H54 (cell line): ENCODE measurements at places on chromosomes 3 and 15.

DNA sequence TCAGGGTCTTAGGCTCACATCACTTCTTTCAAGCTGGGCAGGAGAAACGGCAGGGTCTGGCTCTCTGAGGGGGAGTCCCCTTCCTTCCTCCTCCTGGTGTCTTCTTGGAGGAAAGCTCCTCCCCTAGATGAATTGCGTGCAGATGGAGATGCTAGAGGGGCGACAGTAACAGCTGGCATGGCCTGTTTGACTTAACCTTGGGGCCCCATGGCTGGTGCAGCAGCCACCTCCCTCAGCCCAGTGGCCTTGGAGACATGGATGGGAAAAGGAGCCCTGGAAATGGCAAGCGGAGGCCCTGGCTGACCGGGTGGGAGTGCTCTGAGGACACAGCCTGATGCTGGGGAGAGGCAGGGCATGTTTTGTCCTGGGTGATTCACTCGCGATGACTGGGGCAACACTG, 20.2 kb downstream of the PAK6 start:
- no peak for DNase-seq

DNA sequence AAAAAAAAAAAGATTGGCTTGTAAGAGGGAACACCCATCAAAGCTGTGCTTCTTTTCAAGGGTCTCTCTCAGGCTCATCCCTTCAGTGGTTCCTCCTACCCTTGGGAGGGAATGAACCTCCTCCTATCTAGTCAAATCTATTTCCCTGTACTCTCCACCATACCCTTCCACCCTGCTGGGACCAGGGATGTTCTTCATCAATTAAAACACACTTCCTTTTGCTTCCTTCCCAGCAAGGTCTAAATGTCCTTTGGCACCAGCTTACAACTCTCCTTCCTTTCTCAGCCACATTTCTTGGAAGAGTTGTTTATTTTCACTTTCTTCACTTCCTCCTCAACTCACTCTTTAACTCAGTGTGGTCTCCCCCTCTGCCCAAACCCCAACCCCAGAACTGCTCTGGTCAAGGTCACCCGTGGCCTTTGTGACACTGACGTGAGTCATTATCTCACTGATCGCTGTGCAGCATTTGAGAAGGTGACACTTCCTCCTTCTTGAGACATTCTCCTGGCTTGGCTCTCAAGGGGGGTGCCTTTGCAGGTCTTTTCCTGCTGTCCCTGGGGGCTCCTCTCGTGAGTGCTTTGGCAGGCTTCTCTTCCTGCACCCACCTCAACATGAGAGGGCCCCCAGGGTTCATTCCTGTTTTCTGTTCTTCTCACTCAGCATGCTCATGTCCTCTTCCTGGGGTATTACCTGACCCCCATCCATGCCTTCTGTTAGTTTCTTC, 210.5 kb upstream of the TLE3 start:
- no peak for DNase-seq

DNA sequence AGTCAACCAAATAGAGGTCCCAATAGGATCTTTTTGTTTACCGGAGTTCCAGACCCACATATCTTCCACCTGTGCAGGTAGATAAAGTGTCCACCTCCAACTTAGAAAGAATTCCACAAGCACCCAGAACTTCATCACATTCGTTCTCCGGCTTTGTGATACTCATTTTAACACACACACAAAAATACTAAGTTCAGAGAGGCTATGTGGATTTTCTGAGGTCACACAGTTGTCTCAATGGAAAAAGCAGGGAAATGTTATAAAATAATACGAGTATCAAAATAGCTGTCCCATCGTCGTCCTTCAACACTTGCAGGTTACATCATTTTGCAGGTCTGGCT, 137.5 kb downstream of the TMCO5A start:
- no peak for DNase-seq

- DNase-seq = no peak
Observed at GRCh38 chr3:138373736-138374094, 25.3 kb downstream of the MRAS start.

DNA sequence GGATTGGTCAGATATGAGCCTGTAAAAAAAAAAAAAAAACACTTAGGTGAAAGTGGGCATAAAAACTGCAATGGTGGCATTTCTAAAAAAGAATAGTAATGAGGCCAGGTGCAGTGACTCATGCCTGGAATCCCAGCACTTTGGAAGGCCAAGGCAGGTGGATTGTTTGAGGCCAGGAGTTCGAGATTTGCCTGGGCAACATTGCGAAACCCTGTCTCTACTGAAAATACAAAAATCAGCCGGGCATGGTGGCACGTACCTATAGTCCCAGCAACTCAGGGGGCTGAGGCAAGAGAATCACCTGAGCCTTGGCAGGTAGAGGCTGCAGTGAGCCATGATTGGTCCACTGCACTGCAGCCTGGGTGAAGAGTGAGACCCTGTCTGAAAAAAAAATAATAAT, 38.3 kb upstream of the BHLHE40 start:
- DNase-seq = no peak

- no peak for DNase-seq
Observed at GRCh38 chr3:52777127-52777958, at the start of gene ITIH1. TSS of gene ITIH1 (plus strand) at chr3:52777599. CDS start at chr3:52777616, 17 bp downstream.

- no peak for DNase-seq
Observed at GRCh38 chr15:82970696-82971095, 15.3 kb upstream of the RAMAC start.

DNA sequence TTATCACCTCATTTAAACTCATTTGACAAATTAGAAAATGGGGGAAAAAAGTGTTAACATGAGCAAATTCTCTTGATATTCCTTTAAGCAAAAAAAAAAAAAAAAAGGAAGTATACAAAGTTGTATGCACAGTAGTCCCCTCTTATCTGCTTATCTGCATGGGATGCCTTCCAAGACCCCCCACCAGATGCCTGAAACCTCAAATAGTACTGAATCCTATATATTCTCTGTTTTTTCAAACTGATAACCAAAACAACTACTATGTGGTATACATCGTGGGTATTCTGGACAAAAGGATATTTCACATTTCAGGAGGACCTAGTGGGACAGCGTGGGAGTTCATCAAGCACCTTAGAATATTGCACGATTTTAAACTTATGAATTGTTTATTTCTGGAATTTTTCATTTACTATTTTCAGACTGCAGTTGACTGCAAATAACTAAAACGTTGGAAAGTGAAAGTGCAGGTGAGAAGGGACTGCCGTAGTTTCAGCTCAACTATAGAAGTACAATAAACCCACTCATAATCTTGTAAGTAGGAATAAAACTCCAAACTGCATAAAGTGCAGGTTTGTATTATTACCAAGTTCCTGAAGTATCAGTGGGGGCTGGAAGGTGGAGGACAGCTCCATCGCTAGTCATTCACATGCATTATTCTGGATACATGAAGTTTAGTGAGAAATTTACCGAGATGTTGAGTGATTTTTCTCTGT, 43.6 kb upstream of the PLCL2 start:
- DNase-seq = no peak

DNA sequence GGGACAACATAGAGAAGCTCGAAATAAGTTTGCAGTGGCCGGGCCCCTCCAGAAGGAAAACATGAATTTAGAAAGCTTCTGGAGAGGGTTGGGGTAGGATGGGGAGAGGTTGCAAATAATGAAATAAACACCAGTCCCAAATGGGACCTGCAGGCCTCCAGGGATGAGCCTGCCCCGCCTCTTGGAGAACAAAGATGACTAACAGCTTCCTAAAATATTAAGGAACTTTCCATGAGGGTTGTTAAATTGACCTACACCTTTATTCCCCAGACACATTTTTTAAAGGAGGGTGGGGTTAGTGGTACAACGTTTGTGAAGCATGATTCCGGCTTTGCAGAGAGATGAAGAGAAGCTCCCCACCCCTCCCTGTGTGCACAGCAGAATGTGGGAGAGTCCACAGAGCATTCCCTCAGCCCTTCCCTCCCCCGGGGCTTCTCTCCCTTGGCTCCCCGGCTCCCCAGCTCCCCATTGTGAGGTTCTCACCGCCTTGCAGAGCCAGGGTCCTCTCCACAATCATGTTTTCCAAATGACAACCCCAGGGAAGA, 84.1 kb downstream of the ARHGAP31 start:
- no peak for DNase-seq

GRCh38 chr3:176994393-176994792, 202.9 kb downstream of the TBL1XR1 start:
- DNase-seq = no peak

- DNase-seq = no peak
Observed at GRCh38 chr3:65808407-65808806, 230.3 kb downstream of the MAGI1 start.

GRCh38 chr3:183564046-183564445, 8.5 kb upstream of the KLHL6 start:
- no peak for DNase-seq

GRCh38 chr15:39381517-39381916, 199.4 kb upstream of the THBS1 start:
- no peak for DNase-seq

GRCh38 chr3:184368116-184368515, 6.6 kb downstream of the POLR2H start:
- DNase-seq = no peak

GRCh38 chr3:123130079-123130750, 63.4 kb downstream of the PDIA5 start:
- DNase-seq = no peak

GRCh38 chr3:12840591-12841148, 695 bp downstream of the RPL32 start:
- DNase-seq = no peak

DNA sequence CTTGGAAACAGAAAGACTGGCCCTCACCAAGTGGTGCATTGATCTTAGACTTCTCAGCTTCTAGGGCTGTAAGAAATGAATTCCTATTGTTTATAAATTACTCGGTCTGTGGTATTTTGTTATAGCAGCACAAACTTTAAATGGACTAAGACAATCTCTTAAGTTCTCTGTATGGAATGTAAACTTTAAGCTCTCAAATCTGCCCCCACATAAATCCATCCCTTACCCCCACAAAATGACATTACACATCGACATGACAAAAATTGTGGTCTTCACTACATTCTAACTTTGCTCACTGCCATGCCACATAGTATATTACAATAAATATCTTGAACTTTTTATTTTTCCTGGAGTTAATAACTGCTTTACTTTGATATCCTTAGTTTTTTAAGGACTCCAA, 121.3 kb downstream of the MYLK start:
- DNase-seq = no peak

- no peak for DNase-seq
Observed at GRCh38 chr15:75695634-75696310, 16.9 kb downstream of the CSPG4 start.

- DNase-seq = no peak
Observed at GRCh38 chr3:52213005-52213404, 12.4 kb downstream of the TLR9 start.

- no peak for DNase-seq
Observed at GRCh38 chr3:150528354-150528797, 17.9 kb downstream of the SERP1 start.

DNA sequence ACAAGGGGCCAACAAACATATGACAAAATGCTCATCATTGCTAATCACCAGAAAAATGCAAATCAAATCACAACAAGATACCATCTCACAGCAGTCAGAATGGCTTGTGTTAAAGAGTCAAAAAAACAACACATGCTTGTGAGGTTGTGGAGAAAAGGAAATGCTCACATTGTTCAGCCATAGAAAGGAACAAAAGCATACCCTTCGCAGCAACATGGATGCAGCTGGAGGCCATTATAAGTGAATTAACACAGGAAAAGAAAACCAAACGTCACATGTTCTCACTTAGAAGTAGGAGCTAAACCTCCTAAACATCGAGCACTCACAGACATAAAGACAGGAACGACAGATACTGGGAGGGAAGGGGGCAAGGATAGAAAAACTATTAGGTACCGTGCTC, 678.4 kb upstream of the GRM7 start:
- DNase-seq = no peak

GRCh38 chr15:100768501-100768931, 111.1 kb upstream of the ALDH1A3 start:
- no peak for DNase-seq

DNA sequence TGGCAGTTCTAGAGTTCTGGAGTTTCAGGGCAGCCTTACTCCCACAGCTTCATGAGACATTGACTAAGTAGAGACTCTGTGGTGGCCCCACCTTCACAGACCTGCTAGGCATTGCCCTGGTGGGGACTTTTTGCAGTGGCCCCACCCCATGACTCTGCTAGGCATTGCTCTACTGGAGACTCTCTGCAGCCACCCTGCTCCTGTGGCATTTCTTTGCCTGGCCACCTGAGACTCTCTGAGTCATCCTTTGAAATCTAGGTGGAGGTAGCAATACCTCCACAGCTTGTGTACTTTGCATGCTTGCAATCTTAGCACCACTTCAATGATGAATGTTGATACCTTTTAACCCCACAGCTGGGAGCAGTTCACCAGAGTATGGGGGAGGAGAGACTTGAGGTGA, 40.6 kb upstream of the DHX36 start:
- DNase-seq = no peak

DNA sequence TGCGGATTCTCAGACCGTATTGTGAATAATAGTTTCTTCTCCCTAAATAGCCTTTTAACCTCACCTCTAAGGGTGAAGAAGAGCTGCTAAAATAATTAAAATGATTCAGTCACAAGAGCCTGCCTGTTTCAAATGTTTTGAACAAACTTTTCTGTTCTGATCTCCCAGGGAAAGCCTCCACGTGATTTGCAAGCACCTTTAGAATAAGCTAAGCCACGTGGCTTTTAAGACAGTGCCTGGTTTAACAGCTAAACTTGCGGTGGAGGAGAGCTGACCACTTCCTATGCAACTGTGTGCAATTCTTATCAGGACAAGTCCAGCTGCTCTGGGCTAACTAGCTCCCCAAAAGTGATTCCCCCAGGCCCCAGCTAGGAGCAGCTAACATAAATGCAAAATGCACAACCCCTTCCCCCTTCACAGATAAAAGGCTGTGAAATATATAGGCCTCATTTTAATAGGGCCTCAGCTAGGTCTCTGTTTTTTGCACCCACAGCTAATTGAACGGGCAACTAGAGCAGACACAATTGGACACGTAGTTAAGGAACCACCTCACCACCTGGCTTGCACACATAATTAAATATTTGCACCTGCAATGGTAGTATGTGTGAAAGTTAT, 401.2 kb upstream of the NR2F2 start:
- no peak for DNase-seq

DNA sequence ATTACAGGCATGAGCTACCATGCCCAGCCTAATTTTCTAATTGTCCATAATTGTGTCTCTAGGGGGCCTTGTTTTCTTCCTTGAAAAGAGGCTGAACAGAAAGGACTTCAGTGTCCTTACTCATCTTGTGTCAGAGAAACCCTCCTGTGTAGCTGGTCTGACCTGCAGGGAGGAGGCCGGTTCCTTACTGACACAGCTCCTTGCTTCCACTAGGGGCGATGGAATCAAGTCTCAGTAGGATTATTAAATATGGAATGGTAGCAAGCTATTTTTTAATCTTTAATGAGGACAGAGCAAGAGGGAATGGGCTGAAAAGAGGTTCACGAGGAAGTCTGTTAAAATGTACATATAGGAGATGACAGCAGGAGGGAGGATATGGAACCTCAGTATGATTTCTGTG, 8.6 kb downstream of the LPCAT4 start:
- DNase-seq = peak; percentile 23

DNA sequence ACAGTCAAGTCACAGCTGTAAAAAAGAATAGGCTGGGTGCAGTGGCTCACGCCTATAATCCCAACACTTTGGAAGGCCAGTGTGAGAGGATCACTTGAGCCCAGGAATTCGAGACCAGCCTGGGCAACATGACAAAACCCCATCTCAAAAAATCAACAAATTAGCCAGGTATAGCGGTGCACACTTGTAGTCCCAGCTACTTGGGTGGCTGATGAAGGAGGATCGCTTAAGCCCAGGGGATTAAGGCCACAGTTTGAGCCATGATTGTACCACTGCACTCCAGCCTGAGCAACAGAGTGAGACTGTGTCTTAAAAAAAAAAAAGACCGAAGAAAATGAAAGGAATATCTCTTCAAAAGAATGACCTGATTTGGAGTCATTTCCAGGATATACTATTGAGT, 6.6 kb downstream of the HERC1 start:
- no peak for DNase-seq

- no peak for DNase-seq
Observed at GRCh38 chr3:31748933-31749295, 216.2 kb downstream of the STT3B start.
